Amniotic stem cell (primary cell): ENCODE measurements at places on chromosomes 7 and 10.

GRCh38 chr7:26298472-26299058, 6.9 kb downstream of the SNX10 start:
- DNase-seq, result no peak

DNA sequence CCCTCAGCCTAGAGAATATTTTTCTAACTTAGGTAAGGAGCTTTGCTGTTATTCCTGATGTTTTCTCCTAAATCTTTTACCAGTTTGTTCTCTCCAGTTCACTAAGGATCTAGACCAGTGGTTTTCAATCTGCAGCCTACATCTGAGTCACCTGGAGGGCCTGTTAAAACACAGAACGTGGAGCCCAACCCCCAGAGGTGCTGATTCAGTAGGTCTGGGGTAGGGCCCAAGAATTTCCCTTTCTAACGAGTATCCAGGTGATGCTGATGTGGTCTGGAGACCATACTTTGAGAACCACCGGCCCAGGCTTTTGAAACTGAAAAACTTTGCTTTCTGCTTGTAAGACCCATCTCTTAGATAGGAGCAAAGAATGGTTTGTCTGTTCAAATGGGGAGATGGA, 51.2 kb upstream of the KMT2E start:
- no peak for DNase-seq

DNA sequence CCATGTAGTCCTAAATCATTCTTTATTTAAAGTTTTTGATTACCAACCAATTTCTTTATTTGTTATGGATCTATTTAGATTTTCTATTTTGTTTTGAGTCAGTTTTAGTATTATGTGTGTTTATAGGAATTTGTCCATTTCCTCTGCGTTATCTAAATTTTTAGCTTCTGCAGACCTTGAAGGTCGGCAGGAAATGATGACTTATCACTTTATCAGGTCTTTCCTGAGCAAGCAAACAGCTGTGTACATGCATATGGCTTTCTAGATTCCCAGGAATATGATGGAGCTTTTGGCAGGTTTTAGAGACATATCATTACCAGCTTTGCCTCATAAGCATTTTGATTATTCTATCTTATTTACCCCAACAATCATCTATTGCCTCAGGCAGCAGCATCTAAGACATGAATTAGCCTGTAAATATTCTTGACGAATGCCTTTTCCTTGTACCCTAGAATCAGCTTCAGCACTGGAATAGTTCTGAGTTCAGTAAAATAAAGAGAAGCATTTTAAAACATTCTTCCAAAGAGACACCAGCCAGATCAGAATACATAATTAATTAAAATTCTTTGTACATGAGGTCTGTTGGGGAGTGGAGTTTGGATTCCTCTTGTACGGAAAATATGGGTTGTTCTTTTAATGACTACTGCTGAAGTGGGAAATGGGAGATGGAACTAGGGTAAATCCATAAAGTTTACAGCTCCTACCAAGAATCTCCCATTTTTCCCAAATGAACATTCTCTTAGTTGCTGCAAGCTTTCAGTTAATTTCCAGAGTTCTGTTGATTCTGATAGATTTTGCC, 408.8 kb upstream of the SEMA3C start:
- no peak for DNase-seq

DNA sequence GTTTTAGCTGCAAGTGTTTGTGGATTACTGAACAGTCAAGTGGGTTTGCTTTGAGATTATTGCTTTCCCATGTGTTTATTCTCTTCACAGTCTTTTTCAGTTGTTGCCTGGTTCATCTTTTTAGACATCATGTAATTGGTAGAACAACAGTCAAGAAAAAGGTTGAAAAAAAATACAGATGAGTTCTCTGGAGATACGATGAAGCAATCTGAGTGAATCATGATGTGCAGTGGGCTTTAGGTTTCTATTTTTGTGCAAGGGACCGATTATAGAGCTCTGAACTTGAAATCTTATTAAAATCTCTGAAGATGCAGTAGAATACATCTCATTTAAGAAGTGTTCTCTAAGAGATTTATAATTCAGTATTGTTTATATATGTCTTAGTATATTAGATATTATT, 145.7 kb downstream of the SDK1 start:
- DNase-seq, result no peak

DNA sequence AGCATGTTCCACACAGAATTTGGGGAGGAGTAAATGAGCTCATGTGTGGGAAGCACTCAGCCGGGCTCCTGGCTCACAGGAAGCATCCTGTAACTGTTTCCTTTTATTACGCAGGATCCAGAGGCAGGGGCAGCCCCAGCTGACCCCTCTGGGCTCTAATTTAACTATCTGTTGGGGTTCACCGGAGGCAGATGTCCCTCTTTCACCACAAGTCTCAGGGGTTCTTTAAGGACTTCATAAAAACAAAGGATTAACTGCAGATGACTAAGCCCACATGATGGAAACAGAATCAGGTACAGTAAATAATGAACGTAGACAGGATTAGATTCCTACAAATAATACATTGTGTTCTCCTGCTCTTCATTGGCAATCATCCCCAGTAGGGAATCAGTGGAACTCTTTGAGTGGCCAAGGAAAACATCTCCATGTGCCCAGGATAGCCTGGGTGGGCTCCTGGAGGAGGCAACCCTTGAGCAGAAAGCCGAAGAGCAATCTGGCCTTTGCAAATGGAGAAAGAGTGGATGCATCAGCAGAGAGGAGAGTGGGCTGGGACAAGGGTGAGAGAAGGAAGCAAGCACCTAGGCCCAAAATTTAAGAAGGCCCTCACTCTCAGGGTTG, 24.6 kb downstream of the TBXAS1 start:
- DNase-seq, result no peak

- DNase-seq, result no peak
Measured at GRCh38 chr7:87709258-87709657, 81.1 kb downstream of the RUNDC3B start.

GRCh38 chr7:50146692-50147091, 53.6 kb upstream of the ZPBP start:
- no peak for DNase-seq

- DNase-seq, result no peak
Measured at GRCh38 chr7:92034116-92034515, 93.5 kb downstream of the AKAP9 start.
